ENCODE measurements at places on chromosomes 11 and 22. TPM values are rescaled to one million over a fixed set of nuclear protein-coding genes. Genes with fewer than 3 reads are reported as not detected.

The TRIM48 gene
- total RNA-seq, result not detected

The BIRC3 gene
- 4.4 TPM for total RNA-seq

The MYRF gene
- 2.8 TPM for total RNA-seq

The OR52N4 gene
- total RNA-seq, result not detected

The BANF1 gene
- 26.3 TPM for total RNA-seq

The THY1 gene
- 60.9 TPM for total RNA-seq

The WBP2NL gene
- total RNA-seq, result 4.2 TPM

The IL17REL gene
- total RNA-seq, result 0.69 TPM

The ALDH3B1 gene
- total RNA-seq, result 0.92 TPM

The SMDT1 gene
- total RNA-seq, result 19.1 TPM

The NAGA gene
- 17.1 TPM for total RNA-seq

The MS4A15 gene
- total RNA-seq, result not detected

The POU2AF3 gene
- total RNA-seq, result 0.69 TPM

The MAPK11 gene
- total RNA-seq, result 13.4 TPM

The CARNS1 gene
- 0.23 TPM for total RNA-seq

The PATE2 gene
- 2.1 TPM for total RNA-seq

The WNT11 gene
- total RNA-seq, result 0.69 TPM

The OR8K1 gene
- not detected for total RNA-seq

The CCDC87 gene
- 1.2 TPM for total RNA-seq

The FDXACB1 gene
- 7.2 TPM for total RNA-seq

The AMBRA1 gene
- 32.3 TPM for total RNA-seq

The DRD2 gene
- 6.5 TPM for total RNA-seq

The GAL3ST1 gene
- total RNA-seq, result 6.0 TPM

The C1QTNF4 gene
- total RNA-seq, result 33.2 TPM

The RIMBP3C gene
- total RNA-seq, result 0.69 TPM

The MTMR3 gene
- 64.8 TPM for total RNA-seq

The CENPM gene
- 8.1 TPM for total RNA-seq

The MMP8 gene
- 0.23 TPM for total RNA-seq

The OR4D11 gene
- total RNA-seq, result not detected

The WNT7B gene
- 6.5 TPM for total RNA-seq

The CNGA4 gene
- total RNA-seq, result 0.23 TPM

The NELL1 gene
- 77.5 TPM for total RNA-seq

The KRTAP5-11 gene
- total RNA-seq, result not detected

The RAPSN gene
- not detected for total RNA-seq

The LRRC4C gene
- 90.2 TPM for total RNA-seq

The GRK2 gene
- 53.3 TPM for total RNA-seq

The HTR3A gene
- 0.23 TPM for total RNA-seq

The DYNC2H1 gene
- 103 TPM for total RNA-seq

All from diencephalon (tissue), 1 donor.